ENCODE measurements at places on chromosomes 6 and 20.

DNA sequence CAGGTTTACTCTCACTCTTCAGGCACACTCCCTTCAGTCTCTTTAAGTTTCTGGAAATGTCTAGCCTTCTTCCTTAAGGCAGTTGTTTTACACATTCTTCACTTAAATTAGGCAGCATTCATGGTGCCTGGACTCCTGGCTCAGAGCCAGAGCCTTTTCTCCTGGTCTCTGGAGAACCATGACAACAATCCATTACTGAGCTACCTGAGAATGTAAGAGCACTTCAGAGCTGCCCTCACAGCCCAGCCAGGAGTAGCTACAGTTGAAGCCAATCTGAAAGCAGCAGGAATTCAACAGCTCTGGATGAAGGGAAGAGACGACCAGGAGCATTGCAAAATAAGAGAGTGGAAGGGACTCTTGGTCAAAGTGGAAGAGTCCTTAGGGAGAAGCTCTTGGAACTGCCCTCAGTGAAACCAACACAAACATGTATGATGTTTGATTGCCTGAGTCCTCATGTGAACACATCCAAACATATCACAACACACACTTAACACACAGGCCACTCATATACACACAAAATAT lies 416.8 kb upstream of the SPTLC3 start:
- DNase-seq, result no peak

DNA sequence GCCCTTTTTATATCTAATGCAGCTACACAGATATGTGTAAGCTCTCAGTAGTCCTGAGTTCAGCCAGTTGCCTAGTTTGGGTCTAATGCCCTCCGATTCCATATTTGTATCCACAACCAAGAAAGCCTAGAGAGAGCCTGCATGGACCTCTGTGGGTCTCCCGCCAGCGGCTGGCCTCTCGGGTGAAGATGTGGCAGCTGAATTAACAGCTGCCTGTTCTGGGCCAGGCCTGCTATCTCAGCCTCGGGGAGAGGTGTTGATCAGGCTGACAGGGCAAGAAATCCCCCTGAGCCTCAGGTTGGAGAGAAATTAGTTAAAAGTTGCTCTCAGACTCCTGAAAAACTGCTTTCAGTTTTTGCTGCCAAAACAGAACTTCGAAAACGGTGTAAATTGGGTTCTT lies 19.8 kb downstream of the PTK7 start:
- no peak for DNase-seq

DNA sequence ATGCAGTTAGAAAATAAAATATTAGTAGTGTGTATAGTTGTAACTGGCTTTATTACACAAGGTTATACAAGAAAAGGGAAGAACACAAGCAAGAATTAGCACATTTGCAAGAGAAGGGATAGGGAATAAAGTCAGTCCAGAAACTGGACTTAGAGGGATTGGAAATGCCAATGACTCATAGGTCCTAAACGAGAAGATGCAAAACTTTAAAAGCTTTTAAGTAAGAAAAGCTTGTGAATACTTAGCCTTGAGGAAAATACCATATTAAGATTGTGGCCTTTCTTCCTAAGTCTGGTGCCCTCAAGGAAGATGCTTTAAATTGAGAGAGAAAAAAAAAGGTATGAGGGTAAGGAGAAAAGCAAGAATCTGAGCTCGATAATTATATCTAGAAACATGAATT lies 102.3 kb upstream of the MCHR2 start:
- DNase-seq, result no peak

DNA sequence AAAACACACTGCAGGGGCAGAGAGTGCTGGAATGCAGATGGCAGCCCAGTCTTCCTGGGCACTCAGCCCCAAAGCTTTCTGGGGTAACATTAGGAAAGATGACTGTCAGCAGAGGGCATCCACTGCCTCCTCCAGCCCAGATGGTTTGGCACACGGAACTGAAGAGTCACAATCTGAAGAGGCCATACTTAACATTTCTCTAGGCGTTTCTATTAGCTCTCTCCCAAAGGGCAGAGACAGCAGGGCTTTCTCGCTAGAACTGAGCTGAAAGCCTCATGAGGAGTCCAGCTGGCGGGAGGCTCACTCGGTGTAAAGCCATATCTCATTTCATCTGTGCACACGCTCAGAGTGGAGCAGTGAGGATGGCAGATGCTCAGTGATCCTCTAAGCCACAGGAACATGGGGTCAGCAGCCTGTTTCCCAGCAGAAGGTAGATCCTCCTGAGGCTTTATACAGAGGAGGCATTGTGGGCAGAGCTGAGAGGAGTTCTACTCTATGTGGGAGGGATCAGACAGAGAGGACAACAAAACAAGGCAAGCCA lies 28.1 kb downstream of the ALDH8A1 start:
- DNase-seq, result no peak

DNA sequence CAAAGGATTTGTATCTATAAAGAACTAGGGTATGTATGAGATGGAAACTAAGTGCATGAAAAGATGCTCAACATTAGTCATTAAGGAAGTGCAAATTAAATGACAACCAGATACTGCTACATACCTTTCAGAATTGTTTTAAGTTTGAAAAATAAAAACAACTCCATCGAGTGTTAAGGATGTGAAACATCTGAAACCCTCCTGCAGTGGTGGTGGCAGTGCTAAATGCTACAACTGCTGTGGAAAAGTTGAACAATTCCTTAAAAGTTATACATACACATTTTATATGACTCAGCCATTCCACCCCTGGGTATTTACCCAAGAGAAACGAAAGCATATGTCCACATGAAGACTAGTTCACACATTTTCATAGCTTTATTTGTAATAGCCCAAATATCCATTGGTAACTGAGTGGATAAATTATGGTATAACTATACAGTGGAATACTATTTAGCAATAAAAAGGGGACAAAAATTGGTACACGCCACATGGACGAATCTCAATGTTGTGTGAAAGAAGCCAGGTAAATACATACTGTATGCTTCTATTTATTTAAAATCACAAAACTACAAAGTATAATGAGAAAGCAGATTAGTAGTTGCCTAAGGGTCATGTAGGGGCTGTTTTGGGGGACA lies 10.6 kb downstream of the ARMH2 start:
- no peak for DNase-seq

- no peak for DNase-seq
Observed at GRCh38 chr20:36544134-36545018, 3.1 kb downstream of the MYL9 start.

DNA sequence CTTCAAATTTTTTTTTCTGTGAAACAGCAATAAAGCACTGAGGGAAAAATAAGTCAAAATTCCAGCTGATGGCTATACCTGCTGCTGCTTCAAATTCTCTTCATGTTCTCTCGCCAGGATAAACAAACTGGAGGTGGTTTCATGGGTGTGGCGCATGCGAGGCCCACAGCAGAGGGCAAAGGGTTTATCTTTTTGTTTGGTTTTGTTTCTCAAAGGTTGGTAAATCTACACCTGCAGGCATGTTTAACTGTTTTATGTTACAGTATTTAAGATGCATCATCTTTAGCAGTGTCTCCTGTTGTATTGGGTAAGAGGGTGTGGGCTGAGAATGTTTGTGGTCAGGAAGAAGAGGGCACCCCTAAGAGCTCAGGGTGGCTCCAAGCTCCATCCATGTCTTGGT lies 342.2 kb downstream of the CDH26 start:
- no peak for DNase-seq

GRCh38 chr20:8940326-8940725 lies 128.6 kb upstream of the PLCB4 start:
- DNase-seq, result no peak

- DNase-seq, result no peak
Observed at GRCh38 chr20:58330687-58331086, 21.2 kb downstream of the RAB22A start.

GRCh38 chr6:111530667-111531066 lies 47.6 kb upstream of the REV3L start:
- DNase-seq, result no peak

- no peak for DNase-seq
Observed at GRCh38 chr20:32468860-32469259, 110.7 kb downstream of the ASXL1 start.

DNA sequence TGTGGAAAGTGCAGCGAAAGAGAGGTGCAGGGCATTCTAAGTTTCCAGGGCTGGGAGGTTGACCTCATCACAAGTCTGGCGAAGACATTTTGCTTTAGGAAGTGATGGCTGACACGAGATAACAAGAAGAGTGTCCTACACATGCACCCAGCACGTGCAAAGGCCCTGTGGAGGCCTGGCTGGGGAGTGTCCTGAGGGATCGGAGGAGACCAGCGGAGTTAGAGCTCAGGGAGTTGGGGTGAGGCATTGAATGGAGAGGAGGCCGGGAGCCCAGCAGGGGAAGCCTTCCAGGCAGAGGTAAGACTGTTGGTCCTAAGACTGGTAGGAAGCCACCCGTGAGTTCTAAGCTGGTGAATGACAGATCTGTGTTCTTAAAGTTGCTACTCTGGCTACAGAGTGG lies 58.4 kb downstream of the PPP1R14C start:
- DNase-seq, result no peak

GRCh38 chr6:68087399-68088133 lies 547.5 kb upstream of the ADGRB3 start:
- DNase-seq, result no peak

DNA sequence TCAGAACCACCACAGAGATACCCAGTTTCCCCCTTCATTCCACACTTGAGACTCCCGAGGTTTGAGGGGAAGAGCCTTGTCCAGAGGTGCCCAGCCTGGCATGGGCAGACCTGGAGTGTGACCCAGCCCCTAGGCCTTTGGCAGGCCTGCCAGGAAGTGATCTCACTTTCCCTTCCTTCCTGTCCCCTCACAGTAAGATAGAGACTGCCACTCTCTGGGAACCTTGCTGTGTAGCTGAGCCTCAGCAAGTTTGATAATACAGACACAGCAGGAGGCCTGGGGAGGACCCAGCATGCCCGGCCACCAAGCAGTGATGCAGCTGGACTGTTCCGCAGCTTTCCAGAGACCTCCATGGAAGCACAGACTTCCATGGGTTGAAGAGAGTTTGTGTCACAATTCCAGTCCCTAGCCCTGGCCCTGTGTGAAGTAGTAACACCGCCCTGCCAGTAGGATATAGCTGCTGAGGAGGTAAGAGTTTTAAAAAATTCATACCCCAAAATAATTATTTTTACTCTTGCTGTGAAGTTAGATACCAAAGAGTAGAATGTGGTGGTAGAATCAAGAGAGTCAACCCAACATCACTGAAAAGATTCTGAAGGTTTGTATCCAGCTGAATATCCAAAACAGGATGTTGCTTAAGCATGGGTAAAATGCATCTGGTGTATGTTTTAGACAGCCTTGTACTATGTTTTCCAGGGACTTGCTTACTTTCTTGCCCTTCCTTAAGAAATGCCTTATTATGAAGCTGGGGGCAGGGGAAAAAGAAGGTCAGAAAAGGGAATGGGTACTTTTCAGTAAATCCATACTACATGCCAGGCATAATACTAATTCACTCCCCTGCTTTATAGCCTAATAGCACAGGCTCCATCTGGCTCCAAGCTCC lies 16.3 kb downstream of the PKIG start:
- no peak for DNase-seq

DNA sequence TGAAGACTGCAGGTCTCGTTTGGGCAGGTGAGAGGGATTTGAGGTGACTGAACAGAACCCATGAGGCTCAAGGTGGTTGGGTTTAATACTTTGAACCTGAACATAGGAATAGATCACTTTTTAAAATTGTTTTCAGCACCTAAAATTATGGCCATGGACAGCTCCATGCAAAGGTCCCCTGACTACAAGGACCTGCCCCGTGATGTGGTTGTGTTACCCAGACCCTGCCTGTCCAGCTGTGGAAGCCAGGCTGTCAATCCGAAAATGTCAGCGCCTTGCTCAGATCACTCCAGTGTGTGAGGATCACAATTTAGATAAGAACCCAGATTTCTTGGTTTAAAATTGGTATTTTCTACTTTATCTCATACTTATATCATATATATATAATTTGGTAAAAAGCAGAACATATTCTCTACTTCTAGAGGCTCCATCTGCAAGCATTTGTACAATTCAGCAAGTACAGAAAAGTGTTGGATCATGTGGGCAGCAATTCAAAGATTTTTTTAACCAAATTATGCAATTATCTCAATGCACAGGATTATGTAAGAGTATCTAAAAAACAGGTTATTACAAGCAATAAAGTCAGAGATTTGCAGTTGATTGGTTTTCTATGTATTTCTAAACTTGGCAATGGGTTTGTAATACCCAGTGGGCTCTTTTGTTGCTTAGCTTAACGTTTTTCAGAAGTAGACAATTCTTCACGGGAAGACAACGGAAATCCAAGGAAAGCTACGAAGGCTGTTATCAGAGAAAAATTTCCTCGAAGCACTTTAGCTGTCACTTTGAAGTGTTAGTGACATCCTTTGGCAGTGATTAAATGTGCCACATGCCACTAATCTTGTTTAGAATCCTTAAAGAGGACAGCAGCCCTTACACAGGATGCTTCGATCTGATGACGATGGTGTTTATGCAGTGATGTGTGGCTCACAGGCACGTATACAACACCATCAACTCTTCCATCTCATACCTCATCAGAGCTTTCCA lies 24.1 kb upstream of the RPS6KA2 start:
- no peak for DNase-seq

GRCh38 chr6:166589786-166590574 lies 3.5 kb upstream of the RAMACL start:
- DNase-seq, result no peak

- no peak for DNase-seq
Observed at GRCh38 chr6:157420497-157420896, 39.5 kb downstream of the ZDHHC14 start.

DNA sequence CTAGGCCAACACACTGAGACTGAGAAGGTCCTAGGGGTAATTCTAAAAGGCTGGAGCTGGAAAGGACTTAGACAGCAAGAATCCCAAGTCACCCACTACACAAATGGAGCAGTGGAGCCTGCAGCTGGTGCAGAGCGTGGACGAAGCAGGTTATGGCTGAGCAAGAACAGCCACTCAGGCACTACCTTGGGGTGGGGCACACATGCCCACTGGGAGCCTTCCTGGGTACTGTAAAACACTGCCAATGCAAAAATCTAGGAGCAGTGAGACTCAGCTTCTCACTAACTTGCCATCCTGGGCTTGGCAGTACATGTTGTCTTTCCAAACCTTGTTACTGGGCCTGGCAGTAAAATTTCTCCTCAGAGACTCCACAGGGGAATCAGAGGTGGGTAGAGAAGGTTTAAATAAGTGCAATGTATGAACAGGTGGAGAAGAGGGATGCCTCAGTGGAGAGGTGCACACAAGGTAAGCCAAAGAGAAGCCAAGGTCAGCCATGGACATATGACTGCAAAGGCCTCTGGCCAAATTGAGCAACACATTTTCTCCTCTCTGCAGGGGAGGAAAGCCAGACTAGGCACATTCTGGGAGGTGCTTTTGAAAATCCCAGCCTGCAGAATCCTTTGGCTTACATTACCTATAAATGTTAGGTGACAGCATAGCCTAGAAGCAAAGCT lies 105.6 kb downstream of the TNFRSF21 start:
- DNase-seq, result no peak
